ENCODE measurements at places on chromosomes 6 and 20.

GRCh38 chr6:34513646-34514045 lies 42.5 kb downstream of the SPDEF start:
- DNase-seq = peak; percentile 63

DNA sequence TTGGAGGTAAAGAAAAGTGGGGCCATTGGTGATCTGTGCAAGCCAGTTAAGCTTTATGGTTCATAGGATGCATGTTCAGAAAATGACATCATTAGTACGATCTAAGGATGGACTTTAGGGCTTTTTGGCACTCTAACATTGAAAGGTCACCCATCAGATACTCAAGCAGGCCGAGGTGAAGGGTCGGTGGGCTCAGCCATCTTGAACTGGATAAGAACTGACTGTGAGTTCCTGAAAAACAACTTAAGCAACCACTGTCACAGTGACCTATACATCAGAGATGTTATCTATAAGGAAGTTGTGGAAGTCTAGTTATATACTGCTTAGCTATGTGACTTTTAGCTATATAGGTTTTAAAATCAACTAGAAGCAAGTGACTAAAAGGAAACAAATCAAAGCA lies 13.0 kb upstream of the ITCH start:
- no peak for DNase-seq

DNA sequence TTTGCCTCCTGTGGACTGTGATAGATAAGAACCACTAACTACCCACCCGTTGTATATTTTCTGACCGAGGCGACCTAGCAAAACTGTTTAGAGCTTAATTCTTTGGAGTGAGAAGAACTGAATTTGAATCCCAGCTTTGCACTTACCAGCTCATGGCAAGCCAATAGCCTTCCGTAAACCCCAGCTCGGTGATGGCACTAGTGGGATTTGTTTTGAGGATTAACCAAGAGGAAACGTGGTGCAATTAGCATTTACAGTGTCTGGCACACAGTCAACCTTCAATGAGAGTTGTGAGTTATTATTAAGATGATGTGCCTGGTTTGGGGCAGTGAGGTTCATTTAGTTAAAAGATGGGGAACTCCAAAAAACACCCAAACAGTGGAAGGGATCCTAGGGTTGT lies 12.3 kb upstream of the DSP start:
- no peak for DNase-seq

DNA sequence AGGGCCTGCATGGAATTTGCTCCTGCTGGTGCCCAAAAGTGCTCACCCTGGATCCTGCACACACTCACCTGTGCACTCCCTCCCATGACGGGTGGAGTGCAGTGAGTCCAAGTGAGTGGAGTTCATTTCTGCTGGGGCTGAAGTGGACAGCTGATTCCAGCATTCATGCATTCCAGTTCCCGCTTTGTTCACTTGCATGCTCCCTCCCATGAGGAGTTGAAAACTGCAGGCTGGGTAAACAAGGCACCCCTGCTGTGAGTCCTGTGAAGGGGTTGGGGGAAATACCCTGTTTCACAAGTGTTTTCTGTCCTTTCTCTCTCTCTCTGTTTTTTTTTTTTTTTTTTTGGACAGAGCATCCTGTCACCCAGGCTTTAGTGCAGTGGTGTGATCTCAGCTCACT lies 454.1 kb upstream of the NOX3 start:
- DNase-seq = no peak

DNA sequence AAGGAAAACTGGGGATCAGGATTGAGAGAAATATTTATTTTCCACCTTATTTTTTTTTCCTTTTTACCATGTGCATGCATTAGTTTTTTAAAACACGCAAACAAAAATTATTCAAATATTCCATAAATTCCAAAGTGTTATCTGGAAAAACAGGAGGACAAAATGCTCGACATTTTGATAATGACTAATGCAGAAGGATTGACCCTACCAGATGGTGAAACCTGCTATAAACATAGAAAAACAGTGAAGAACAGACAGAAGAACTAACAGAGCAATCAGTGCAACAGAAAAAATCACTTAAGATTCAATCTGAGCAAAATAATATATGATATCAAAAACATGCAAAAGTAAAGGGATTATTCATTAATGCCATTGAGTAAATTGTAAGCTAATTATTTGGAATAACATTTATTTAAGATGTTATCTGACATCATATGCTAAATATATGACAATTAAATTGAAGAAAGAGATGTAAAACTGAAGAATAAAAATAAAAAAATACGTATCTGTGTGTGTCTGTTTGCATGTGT lies 218.4 kb downstream of the LMBRD1 start:
- peak; percentile 72 for DNase-seq

DNA sequence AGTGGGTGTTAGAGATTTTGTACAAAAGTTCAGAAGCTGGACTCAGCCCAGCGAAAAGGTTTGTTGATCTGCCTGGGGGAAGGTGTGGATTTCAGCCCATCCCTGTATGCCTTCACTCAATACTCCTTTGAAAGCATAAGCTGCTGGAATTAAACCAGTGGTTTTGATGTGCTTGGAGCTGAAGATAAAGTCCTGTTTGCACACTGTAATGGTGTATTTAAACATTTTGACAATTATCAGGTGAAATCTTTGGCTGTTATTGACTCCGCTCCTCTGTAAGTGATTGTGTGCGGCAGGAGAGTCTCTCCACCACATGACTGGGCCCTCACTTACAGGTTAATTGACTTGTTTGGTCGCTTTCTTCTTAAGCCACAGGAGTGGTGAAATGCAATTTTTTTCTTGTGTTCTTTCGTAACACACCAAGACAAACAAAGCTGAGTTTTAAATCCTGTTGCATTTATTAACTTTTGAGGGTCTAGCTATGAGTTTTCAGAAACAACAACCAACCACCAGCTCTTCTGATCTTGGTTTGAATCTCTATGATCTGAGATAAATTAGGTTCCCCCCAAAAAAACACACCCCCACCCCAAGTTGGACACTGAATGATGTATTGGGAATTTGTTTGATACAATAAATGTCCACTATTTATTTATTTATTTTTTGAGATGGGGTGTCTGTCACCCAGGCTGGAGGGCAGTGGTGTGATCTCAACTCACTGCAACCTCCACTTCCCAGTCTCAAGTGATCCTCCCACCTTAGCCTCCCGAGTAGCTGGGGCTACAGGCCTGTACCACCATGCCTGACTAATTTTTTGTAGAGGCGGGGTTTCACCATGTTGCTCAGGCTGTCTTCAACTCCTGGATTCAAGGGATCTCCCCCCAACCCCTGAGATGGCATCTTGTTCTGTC lies 46.3 kb upstream of the NCOA3 start:
- no peak for DNase-seq

- no peak for DNase-seq
Observed at GRCh38 chr6:63858691-63859090, 223.1 kb downstream of the PHF3 start.

GRCh38 chr6:14573703-14574290 lies 456.2 kb downstream of the CD83 start:
- peak; percentile 76 for DNase-seq

DNA sequence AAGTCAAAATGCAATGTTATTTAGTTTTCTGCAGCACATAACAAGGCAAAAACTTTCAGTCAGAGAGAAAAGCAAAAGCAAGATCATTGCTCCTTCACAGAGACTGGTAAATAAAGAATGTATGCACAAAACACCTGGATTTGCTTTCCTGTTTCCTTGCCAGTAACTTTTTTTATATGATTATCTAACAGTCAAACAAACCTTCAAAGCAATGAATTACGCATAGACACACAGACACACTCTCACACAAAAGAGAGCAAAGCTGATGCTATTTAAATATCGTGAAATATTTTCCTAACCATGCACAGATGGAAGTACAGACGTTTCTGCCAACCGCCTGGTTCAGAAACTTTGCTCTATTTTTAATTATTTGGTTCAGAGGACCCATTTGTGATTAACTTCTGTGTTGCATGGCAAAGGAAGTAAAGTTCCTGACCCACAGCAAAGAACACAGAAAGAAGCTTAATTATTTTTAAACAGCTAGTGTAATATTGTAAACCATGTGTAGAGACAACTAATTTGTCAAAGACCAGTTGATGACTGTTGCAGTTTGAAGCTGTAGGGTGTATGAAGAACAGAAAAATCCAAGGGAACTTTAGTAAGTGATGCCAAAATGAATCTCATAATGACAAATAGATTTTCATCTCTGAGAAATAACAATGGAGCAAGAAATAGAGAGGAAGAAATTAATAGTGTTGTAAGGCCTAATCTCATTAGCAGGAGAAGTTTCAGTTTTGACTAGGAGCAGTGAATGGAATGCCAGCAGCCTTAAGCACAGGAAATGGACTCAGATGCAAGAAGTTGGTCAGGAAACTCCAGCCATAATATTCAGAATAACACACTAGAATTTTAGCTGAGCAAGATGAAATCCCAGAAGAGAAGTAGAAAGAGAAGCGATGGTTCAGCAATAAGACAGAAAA lies 24.1 kb downstream of the ATXN1 start:
- DNase-seq = no peak

- no peak for DNase-seq
Observed at GRCh38 chr6:98833057-98833306, 1.4 kb upstream of the POU3F2 start.

DNA sequence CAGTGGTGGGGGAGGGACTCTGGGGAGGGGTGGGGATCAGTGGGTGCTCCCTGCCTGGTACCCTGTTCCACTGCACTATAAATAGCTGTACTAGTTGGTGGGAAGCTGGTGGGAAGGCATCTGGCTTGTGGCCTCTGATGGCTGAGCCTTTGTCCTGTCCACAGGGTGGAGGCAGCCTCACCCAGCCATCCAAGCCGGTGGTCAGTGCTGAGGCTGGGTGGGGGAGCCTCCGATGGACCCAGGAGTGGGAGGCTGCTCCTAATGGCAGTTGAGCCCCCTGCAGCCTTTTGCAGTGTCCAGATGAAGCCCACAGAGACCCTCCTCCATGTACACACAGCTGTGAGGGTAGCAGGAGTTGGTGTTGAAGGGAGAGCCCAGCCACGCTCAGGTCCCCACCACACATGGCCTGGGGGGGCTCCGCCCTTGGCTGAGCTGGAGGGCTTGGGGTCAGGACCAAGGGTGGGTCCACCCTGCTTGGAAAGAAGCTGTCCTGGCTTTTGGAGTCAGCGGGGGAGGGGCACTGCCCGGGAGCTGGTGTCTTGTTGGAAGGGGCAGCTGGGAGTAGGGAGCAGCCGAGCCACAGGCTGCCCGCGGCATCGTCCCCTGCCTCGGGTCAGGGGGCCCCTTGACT lies 2.5 kb downstream of the PPDPF start:
- DNase-seq = no peak

DNA sequence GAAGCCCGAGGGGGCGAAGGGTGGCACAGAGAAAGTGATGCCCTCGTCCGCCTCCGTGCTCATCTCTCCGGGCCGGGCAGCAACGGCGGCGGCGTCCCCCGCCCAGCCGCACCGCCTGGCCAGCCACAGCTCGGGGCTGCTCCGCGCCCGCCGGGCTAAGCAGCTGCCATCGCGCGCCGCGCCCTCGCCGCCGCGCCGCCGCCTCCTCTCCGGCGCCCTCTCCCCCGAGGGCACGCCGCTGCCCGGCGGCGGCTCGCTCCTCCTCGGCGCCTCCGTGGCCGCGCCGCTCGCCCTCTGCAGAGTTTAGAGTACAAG lies 225 bp downstream of the MAP3K5 start:
- no peak for DNase-seq

- no peak for DNase-seq
Observed at GRCh38 chr6:10383331-10384090, 31.4 kb downstream of the TFAP2A start.

- DNase-seq = no peak
Observed at GRCh38 chr6:101085327-101085726, 204.2 kb upstream of the ASCC3 start.
